Activated CD8-positive, alpha-beta memory T cell treated with anti-CD3 and anti-CD28 coated beads for 1 hour (primary cell): ENCODE measurements at places on chromosomes 16 and 17.

DNA sequence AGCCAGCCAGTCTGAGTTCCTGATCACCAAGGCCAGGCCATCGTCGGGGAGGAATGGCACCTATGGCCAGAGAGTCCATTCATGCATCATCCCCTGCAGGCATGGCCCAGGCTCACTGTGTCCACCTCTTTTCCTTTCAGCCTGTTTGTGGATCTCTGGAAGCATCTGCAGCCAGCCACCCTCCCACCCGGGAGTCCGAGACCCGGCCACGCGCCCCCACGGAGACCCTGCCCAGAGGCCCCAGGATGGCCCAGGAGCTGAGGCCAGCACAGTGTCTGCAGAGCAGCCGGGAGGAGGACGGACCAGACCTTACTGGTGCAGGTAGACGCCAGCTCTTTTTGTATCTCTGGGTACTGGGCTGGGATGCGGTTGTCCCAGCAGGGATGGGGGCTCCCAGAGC lies 245.1 kb upstream of the CIBAR2 start:
- no peak for DNase-seq

DNA sequence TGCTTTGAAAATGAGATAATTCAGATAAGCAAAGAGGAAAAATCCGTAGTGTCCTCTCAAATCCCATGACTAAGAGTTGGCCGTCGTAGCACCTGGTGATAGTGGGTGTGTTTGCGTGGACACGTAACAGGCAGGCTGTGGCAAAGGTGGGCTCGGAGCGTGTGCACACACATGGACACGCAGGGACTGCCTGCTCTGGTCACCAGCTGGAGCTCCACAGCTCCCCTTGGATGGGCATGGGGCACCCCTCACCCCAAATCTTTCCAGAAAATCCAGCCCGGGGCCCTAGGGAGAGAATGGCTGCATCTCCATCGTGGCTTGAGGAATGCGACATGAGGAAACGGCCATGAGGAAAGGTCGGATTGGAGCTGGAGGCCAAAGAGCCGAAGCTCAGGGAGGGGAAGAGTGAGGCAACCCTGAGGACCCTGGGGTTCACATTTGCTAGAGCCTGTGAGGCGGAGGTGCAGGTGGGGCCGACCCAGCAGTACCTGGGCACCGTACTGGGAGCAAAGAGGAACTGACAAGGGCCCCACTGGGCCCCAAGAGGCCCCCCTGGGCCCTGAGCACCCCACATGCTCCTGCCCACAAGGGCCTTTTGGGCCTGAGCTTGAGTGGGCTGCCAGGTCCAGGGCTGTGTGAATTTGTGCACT lies 51.6 kb downstream of the DNAH17 start:
- DNase-seq: no peak

DNA sequence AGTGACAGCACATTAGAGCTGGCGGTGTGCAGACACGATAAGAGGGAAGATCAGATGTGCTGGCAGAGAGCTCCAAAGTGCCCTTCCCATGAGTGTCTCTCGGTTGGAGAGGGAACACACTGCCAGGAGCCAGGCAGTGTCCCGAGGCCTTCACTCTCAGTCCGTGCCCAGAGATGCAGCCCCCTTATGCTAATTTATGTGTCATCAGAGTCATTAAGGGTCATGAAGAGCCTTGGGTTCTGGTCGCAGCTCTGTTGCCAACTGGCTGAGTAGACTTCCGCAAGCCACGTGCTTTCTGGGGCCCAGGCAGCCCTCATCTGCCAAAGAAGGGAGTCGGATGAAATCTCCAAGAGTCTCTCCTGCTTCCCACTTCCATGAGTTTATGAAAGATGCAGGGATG lies 232.5 kb downstream of the MSI2 start:
- DNase-seq: no peak

DNA sequence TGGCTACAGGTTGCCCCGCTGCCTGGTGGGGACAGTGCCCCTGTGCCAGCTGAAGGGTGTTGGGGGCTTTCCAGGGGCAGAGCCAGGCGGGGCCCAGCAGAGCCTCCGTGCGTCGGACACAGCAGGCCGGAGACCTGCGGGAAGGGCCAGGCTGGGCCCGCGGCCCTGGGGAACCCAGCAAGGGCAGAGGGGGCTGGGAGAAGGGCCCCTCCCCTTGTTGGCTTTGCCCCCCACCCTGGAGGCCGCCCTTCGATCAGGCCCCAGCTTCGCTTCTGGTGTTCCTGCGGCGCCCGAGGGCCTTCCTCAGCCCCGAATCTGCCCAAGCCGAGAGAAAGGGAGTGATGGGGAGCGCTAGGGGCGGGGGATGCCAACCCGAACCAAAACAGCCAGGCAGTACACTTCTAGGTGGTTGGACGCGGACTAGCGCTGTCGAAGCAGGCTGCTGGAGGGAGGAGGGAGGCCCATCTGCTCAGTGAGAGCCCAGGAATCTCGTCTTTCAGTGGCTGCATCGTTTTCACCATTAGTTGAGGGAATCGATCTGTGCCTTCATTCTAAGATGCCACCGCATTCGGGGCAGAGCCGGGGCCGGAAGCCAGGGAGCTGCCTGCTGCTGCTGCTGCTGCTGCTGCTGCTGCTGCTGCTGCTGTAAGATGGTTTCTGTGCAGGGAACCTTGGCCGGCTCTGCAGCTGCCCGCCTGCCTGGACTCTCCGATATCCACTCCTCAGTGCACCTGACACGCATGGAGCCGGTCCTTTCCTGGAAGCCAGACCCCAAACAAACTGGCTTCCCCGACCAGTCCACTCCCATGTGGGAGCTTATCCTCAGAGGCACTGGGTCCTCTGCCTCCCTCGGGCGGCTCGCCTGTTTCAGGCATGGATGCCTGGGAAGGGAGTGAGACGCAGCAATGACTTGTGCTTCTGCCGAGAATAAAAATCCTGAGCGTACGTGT lies 1.7 kb downstream of the JPH3 start:
- no peak for DNase-seq

- DNase-seq: no peak
Measured at GRCh38 chr17:12619459-12620199, 46.1 kb upstream of the MYOCD start.

- DNase-seq: no peak
Measured at GRCh38 chr16:3643095-3643730, 11.3 kb upstream of the DNASE1 start.

DNA sequence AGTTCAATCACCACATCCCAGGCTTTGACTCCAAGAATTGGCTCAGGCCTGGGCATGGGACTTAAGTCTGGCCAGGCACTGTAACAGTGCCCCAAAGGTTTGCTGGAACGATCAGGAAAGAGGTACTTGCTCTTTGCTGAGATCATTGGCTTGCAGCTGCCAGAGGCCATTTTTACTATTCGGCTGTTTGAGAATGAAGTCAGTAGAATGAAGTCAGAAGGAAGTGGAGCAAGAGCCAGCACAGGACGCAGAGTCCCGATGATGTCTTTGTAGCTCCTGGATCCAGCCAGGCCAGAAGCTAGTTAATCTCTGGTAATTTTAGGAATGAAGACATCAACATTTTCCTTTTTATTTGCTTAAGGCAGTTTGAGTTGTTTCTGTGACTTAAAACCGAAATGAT lies 195.5 kb downstream of the RAB11FIP4 start:
- no peak for DNase-seq

DNA sequence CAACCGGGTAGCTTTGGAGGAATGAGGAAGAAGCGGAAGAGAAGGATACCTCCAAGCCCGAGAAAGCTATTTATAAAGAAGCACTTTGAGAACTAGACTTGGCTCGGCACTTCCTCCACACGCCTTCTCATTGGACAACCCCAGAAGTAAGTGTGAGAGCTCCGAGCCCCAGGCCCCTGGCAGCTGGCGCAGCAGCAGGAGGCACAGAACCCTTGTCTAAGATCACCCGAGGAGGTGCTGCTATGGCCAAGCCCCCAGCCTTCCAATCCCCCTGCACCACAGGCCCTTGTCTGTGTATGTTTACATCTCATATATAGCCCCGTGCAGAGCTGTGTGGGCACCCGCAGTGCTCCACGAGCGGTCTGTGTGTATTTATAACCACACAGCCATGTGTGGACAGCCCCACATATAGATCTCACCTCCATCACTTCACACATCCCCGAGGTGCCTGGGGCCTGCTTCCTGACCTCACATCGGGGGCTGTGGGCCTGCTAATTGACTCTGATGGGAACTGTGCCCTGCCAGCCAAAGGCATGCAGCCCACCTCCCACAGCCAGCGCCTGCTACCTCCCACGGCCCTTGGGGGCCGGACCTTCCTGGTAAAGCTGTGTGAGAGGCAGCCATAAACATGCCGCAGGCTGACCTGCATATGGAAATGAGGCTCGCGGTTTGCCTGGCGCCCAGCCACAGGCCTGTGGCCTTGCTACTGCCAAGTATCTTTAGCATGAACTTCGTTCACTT lies 96.1 kb downstream of the C17orf67 start:
- DNase-seq: peak; percentile 2

DNA sequence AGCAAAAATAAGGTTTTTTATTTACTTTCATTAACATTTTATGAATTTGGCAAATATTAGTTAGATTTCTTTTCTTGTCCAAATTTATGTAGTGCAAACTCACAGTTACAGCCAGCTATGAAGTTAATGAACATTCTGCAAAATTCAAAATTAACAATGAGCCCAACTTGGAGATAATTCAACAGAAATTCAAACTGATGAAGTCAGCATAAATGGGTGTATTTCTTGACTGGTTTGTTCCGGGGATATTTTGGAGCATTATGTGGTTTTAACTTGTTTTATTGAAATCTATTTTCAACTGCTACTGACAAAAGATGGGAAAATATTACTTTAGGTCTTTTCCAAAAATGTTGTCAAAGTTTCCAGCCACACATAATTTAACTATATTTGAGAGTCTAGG lies 807.9 kb downstream of the CDH8 start:
- no peak for DNase-seq

GRCh38 chr16:84143784-84144199 lies 1.2 kb downstream of the HSDL1 start:
- no peak for DNase-seq

DNA sequence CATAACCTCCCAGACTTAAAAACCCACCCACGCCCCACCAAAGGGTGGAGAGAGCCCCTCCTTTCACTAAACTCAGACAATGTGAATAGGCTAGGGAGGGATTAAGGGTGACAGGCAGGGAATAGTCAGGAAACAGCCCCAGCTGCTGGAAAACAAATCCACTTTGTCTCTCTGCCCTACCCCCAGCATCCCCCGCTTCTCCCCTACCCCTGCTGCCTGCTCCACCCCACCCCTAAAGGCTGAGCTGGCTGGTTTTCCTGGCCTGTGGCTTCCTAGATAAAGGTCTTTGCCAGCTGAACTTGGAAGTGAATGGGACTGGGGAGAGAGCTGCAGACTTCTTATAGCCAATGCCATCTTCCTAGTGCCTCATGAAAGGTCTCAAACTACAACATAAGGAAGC lies 15.0 kb downstream of the CAVIN1 start:
- DNase-seq: no peak

DNA sequence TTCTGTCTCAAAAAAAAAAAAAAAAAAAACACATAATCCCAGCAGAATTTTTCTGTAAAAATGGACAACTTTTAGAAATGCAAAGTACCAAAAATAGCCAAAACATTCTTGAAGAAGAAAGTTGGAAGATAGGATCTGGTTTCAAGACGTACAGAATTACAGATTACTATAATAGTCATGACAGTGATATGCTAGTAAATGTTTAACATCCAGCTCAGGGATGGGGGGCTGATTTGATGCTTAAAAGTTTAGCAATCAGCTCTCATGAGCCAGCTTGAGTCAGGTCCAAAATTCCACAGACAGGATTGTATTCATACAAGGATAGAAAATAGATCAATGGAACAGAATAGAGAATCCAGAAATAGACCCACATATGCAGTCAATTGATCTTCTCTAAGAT lies 100.5 kb downstream of the CYB561 start:
- no peak for DNase-seq

- no peak for DNase-seq
Measured at GRCh38 chr16:57324749-57325148, 33.8 kb upstream of the CCL22 start.

DNA sequence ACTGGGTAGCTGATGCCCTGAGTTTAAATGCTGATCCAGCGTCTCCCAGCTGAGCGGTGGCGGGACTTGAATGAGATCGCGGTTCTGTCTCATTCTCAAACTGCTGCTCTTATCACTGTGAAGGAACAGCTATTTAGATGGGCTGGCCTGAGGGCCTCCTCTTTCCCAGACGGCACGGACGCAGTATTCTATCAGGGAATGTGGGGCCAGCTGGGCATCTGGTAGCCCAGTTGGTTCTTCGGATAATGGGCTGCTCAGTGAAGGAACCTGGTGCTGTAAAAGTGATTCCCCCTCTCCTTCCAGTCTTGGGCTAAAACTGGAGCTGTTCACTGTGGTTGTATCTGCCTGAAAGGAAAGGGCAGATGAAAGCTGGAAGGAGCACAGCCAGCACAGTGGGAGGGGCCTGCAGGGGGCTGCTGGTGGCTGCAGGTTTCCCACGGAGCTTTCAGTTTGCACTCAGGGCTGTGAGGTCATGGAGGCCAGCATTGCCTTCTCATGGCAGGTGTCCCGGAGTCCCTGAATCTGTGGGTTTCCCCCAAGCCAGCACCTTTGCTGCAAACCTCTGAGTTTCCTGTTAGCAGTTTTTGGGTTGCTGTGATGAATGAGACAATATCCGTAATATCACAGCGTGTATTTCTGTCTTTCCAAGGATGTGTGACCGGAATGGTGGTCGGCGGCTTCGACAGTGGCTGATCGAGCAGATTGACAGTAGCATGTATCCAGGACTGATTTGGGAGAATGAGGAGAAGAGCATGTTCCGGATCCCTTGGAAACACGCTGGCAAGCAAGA lies 3.6 kb downstream of the IRF8 start:
- DNase-seq: peak; percentile 31

GRCh38 chr16:49748322-49748721 lies 107.6 kb downstream of the ZNF423 start:
- no peak for DNase-seq

DNA sequence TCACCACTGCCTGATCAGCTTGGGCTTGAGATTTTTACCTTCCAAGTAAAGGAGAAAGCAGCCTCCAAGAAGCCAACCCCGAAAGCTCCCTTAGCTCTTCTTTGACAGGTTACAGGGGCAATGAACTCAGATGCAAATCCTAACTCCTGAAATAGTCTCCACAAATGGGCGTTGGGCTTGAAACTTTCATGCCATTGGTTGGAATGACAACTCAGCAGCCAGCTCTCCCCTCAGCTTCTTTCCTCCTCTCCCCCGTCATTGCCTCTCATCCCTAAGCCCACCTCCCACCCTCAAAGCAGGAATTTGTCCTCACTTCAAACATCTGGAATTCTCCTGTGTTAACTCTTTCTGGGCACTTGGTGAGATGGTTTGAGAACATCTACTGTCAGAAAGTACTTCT lies at the start of gene TAT:
Gene TAT (minus strand): TSS at position 122 of the 400 bp plus-strand sequence. CDS start 677 bp downstream, outside the sequence.
- DNase-seq: no peak

GRCh38 chr17:45667591-45668171 lies 116.4 kb upstream of the CRHR1 start:
- DNase-seq: no peak

GRCh38 chr17:76388966-76389888 lies 4.8 kb downstream of the SPHK1 start:
- no peak for DNase-seq

- DNase-seq: peak; percentile 46
Measured at GRCh38 chr17:76268015-76268749, 3.0 kb downstream of the UBALD2 start.

DNA sequence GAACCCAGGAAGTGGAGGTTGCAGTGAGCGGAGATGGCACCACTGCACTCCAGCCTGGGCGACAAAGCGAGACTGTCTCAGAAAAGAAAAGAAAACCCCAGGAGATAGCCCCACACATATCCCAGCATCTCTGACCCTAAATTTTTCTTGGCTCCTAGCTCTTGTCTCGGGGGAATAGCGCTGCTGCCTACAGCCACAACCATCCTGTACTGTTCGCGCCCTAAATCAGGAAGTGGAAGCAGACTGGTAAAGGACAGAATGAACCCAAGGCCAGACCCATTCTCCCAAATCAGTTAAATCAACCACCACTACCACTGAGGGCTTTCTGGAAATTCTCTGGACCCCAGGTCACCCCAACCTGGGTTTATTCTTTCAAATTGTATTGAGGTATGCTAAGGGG lies 1.7 kb downstream of the CTDNEP1 start:
- DNase-seq: no peak
